HepG2 (cell line): ENCODE measurements at places on chromosomes 7 and 10.

DNA sequence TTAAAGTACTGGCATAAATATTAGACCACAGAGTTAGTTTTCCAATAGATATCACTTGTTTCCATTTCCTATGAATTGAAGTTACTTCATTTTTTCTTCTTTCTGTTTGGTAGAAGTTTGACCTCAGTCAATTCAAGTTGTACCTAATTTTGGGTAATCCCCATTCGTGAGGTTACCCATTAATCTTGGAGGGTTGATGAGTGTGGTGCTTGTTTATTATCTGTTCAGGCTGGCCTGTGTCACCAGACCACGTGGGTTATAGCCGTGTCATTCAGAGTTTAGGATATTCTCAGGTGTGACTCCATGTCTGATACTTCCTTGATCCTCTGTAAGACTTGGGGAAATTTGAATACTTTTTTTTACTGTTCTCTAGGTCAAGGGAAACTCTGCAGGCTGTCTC, 133.9 kb upstream of the TPK1 start:
- no peak for DNase-seq

- no peak for DNase-seq
Measured at GRCh38 chr7:121137580-121137979, 149.1 kb downstream of the CPED1 start.

GRCh38 chr10:30425336-30426075, 8.5 kb upstream of the MAP3K8 start:
- no peak for DNase-seq

GRCh38 chr7:115008465-115009114, 86.7 kb downstream of the MDFIC start:
- no peak for DNase-seq

- DNase-seq, result no peak
Measured at GRCh38 chr7:30731581-30731980, 20.4 kb upstream of the INMT start.

DNA sequence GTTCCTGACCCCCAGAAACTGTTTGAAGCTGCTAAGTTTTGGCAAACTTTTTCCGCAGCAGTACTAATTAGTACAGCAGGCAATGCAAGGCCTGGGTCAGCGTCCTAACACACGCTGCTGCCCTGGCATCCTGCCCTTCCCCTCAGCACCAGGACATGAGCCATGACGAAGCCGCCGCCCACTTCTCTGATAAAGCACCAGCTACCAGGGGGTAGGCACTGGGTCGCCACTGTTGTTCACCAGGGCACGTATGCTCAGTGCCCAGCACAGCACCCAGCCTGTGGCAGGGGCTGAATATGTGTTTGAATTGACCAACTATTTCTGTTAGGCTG, 59.5 kb downstream of the CHST15 start:
- DNase-seq, result no peak

DNA sequence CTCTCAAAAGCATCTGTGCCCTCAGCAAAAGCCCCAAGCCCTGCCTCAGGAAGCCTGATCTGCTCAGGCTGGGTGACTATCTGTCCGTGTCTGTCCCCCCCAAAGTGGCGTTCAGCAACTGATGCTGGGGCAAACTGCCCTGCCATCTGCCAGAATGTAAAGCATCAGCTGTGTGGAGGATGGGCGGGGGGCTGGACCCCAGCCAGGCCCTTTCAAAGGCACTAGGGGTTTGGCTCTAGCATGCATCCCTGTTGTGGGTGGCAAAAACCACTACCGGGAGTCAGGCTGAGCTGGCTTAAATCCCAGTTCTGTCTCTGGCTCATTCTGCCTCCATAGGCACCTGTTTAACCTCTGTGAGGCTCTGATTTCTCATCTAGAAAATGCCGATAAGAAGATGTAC, 35.5 kb downstream of the GPRIN2 start:
- DNase-seq, result no peak

DNA sequence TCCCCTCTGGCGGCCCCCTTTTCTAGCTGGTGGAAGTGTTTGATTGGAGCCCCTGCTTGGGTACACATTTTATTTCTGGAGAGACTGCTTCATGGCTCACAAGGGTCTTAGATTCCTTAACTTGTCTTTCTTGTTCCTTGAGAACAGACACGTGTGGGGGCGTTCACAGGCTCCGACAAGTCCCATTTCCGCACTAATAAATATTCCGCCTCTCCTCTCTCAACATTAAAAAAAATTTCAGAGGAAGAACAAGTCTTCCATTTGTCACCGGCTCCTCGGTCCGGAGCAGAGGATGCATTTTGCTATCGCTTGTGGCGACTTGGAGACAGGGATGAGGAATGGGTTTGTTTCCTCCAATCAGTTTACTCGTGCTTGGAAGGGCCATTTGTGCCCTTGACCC, 134.0 kb upstream of the PODXL start:
- DNase-seq, result no peak

GRCh38 chr10:114515298-114515914, 111.1 kb upstream of the AFAP1L2 start:
- DNase-seq, result no peak

DNA sequence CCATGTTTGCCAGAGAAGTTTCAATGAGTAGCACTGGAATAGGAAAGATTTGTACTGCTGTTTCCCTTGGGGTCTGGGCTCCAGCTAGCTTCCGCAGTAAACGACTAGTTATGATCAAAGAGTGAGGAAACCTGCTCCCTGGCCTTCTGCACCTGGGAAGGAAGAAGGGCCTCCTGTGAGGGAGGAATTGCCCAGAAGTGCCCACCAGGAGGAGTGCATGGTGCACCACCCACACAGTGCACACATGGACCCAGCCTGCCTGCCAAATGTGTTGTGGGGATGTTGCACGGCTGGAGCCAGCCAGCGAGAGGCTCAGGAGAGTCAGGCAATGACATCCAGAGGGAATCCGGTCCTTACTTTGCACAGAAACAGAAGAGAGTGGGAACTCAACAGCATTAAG, 27.0 kb upstream of the FAM107B start:
- DNase-seq, result peak; percentile 3

GRCh38 chr10:103578782-103579382, 85.4 kb downstream of the NEURL1 start:
- DNase-seq, result peak; percentile 82

GRCh38 chr10:129612481-129613109, 145.6 kb downstream of the MGMT start:
- DNase-seq, result no peak
